LHCN-M2 (cell line): ENCODE measurements at places on chromosomes 2 and 18.

DNA sequence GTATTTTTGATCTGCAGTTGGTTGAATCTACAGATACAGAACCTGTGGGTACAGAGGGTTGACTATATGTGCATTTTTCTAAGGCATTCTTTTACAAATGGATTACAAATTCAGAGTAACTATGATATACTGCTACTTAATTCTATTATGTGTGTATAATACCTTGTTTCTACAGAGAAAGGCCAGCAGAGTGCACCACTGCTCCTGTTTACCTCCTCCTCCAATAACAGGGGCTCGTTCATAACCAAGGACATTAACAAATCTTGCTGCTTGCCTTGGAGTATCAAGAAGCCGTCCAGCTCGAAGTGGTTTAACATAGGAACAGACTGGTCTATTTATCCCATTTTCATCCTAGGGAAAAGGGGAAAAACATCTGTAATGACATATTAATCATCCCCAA lies 16.4 kb downstream of the CEP76 start:
- DNase-seq: peak; percentile 18

DNA sequence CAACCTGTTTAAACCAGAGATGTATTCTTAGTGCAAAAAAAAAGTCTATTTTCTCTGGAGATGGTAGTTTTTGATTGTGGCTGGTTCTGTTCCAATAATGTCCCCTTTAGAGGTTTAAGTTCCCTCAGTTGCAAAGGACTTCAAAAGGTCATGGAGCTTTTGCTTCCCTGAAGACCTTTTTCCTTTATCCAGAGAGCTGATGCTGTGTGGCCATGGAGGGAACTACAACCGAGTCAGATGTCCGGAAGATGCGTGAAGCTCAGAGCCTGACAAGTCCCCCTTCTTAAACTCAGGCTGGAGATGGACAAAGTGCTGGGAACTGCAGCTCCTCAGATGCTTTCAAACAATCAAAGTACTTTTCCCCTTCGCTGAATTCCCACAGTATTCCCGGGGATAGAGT lies 176.1 kb downstream of the TMEM18 start:
- no peak for DNase-seq

DNA sequence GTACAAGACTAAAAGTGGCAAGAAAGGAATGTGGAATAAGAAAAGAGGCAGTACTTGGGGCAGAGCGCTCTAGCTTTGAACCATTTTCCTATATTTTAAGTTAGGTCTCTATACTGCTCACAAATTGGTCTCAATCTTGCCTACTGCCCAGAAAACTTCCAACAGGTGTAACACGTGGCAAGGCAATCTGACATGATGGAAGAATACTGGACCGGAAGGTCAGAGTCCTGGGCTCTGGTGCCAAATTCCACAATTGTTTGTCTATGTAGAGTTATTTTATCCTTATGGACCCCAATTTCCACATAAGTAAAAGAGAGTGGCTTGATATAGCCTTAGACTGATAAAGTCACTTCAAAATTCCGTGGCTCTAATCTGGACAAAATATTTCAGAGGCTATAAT lies 28.9 kb downstream of the NHEJ1 start:
- DNase-seq: no peak

GRCh38 chr2:70888923-70889715 lies 46.6 kb upstream of the ATP6V1B1 start:
- DNase-seq: no peak

DNA sequence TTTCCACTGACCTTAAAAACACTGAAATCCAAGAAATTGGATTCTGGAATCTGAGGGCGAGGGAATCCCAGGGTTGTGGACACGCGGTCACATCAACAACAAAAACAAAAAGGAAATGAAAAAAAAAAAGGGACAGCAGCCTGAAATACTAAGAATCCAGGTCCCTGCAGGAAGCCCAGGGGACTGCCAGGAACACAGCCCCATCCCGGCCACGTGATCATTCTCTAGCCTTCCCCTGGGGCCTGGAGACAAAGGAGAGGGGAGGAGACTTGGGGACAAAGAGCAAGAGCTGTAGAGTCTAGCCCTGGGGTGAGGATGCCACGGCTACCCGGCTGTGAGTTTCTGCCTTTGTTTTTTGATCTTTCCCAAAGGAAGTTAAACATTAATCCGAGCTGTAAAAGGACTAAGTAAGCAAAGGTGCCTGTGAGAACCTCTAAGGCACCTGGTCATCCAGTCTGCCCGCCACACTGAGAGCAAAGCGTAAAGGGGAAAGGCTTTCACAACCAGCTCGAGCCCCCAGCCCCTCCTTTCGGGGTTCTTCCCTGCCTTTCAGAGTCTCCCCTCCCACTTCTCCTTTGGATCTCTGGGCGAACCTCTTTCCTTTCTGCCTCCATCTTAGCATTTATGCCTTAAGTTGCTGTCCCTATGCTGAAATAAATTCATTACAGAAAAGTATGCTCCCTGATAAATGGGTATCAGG lies 57.9 kb upstream of the MSH2 start:
- DNase-seq: peak; percentile 67

DNA sequence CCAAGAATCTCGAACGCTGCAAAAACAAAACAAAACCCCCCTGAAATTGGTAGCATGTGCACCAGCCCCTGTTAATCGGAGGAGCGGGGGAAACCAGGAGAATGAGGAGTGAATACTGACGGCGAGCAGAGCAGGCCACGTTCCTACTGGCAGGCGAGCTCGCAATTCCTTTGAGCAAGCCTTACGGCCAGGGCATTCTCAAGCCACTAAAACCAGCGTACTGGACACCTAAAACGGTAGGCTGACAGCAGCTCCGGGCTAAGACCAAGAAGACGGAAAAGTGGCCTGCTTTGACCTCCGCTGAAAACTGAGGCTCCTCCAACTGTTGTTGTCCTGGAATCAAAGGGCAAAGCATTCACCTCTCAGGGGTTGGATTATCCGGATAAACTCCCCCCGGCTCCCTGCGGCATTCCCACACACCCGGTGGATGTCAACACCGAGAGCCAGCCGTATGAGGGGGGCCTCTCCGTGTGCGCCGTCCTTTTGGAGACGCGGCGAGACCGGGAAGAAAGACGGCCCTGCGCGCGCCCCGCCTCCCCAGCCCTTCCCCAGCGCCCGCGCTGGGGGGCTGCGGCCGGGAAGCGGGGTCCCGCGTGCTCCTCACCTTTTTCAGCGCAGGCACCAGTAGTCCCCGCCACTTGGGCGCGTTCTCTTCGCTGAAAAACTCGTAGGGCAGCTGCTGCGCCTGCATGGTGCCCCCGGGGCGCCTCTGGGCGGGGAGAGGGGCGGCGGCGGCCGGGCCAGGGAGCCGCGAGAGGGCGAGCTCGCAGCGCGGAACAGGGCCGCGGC lies 925 bp downstream of the SOS1 start:
- DNase-seq: peak; percentile 54

- DNase-seq: no peak
Observed at GRCh38 chr2:114699423-114699944, 257.0 kb downstream of the DPP10 start.

- DNase-seq: peak; percentile 7
Observed at GRCh38 chr18:58691256-58691655, 20.0 kb downstream of the MALT1 start.

DNA sequence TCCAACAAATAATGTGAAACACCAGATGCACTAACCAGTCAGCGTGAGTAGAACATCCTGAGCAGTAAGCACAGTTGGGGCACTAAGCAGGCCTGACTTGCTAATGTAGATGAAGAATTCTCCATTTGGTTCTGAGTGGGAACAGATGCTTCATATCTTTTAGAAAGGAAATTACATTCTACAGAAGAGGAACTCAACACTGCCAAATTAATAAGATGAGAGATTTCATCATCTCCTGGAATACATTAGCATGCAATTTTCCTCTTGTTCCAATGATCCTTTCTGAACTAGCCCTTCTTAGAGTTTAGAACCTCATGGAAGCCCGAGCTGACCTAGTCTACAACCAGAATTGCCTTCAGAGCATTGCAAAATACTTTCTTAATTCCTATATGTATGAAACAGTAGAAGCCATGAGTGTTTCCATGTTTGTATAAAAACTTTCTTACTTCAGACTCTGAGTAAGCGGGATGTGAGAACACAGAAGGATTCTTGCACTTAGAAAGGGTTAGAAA lies 34.8 kb downstream of the COL5A2 start:
- DNase-seq: no peak

DNA sequence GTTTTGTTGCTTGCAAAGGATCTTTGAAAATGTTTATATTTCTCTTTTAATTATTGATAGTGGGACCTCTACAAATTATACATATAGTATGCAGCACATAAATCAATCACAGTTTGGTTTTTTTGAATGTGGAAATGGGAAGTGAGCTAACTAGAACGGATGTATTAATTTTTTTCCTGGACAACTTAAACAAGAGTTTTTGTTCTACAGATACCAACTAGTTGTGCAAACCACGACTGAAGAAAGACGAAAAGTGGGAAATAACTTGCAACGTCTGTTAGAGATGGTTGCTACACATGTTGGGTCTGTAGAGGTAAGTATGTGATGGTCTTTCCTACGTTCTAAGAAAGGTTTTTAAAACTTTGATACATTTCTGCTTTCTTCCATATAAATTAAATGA lies 39.2 kb downstream of the NDC80 start:
- no peak for DNase-seq

GRCh38 chr2:128789221-128789620 lies 470.6 kb upstream of the HS6ST1 start:
- no peak for DNase-seq

- no peak for DNase-seq
Observed at GRCh38 chr2:30738141-30738911, 68.9 kb downstream of the CAPN13 start.

GRCh38 chr2:69950241-69950640 lies 11.2 kb downstream of the ASPRV1 start:
- no peak for DNase-seq

DNA sequence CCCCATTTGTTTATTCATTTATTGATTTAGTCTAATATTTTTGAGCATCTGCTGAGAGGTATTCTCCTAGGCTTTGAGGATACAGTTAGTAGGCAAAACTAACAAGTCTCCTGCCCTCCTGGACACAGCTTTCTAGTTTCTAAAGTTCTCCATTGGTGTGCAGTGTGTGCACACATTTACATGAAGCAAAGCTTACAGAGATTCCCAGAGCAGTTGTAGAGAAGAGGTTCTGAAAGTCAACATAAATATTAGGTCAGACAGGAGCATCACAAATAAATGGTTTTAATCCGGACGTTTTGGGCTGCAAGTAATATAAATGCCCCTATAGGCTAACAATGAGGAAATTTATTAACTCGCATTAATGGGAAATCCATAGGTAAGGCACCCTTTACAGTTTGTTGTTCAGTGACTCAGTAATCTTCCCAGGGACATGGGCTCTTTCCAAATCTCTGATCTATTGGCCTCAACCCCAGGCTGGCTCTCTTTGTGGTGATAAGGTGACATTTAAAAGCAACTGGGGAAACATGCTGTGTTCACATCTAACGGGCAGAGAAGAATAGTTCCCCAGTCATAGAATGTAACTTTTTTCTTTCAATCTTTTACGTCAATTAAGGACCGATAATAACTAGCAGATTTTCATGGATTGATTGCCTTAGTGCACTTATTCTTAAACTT lies 407.2 kb downstream of the PTPRM start:
- DNase-seq: no peak

DNA sequence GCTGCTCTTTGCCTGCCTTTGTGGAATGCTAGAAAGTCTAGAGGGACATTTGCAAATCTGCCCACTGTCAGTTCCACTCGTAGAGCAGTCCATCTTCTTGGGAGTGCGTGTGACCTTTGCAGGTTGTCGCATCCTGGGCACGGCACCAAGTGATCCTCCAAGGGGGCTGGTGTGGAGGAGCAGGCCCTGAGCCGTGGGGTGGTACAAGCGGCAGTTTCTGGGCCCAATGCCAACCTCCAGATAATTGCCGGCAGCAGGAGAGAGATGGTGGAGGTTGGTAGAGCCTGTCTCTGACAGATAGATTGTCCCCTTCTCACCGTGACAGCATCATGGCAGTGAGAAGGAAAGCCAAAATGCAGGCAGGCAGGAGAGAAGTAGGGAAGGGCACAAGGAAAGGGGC lies 150.7 kb upstream of the SLC14A2 start:
- DNase-seq: no peak

GRCh38 chr2:86764661-86765309 lies 25.9 kb downstream of the CD8A start:
- peak; percentile 42 for DNase-seq

- no peak for DNase-seq
Observed at GRCh38 chr2:25417715-25418369, 76.1 kb upstream of the DNMT3A start.

GRCh38 chr2:112583497-112584133 lies 794 bp upstream of the CHCHD5 start:
- peak; percentile 54 for DNase-seq

- DNase-seq: no peak
Observed at GRCh38 chr18:7303316-7304060, 72.6 kb downstream of the LRRC30 start.

DNA sequence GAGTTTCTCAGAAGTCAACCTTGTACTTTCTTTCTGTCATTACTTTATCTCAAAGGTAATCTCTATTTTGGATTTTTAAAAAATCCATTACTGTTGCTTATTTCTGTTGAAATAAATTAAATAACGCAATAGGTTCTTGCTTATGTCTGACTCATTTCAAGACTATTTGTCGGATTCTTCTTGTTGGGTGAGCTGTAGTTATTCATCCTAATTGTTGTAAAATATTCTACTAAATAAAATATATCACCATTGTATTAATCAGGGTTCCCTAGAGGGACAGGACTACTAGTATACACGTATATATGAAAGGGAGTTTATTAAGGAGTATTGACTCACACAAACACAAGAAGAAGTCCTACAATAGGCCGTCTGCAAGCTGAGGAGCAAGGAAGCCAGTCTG lies 403.9 kb upstream of the CYRIA start:
- no peak for DNase-seq

- DNase-seq: peak; percentile 76
Observed at GRCh38 chr2:64975232-64975821, 13.9 kb upstream of the SLC1A4 start.

- DNase-seq: no peak
Observed at GRCh38 chr18:35411625-35412351, 34.7 kb upstream of the ZNF396 start.

DNA sequence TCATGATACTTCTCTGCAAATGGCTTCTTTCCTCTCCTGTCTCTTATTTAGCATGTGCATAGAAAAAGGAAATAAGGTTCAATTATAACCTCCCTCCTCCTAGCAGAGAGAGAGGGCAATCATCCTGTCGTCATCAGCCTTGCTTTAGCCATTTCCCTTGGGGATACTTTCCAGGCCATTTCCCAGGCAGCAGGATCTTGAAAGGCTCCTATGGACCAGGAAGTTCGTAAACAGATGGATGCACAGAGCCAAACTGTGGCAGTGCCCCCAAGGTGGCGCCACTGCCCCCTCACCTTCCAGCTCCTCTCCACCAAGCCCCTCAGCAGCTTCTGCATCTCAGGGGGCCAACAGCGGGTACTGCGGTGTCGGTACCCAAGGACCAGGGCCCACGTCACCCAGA lies 157.4 kb downstream of the DTNA start:
- DNase-seq: peak; percentile 31

DNA sequence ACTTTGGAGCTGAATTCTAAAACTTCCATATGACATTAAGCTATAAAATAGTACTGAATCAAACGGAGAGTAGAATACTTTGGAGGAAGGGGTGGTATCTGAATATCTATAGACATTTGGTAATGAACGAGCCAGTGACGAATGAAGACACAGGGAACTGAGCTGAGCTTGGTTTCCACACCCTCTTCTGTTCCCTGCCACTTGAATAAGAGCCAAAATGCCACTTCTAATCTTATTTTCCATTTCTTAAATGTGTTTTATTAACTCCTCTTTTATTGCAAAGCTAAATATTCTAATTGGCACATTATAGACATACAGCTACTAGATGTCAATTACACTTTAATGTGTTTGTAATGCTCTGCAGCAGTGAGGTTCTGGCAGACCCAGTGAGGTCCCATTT lies 76.1 kb downstream of the AFF3 start:
- no peak for DNase-seq

GRCh38 chr18:23900994-23901393 lies 113.6 kb upstream of the TTC39C start:
- no peak for DNase-seq
